Hepatocyte (in vitro differentiated cells): ENCODE measurements at places on chromosomes 12 and 14. TPM values are rescaled to one million over a fixed set of nuclear protein-coding genes. Genes with fewer than 3 reads are reported as not detected.

- peak; percentile 88 for DNase-seq
- H3K4me1 ChIP-seq: peaks cover 6% of the 10 kb centered on the region
- H3K4me3 ChIP-seq: no peak overlapping the region
- H3K27ac ChIP-seq: no peak overlapping the region
- no peaks in the 10 kb centered on the region for H3K27me3 ChIP-seq
Observed at GRCh38 chr12:131132118-131132892, 178.6 kb downstream of the ADGRD1 start.

DNA sequence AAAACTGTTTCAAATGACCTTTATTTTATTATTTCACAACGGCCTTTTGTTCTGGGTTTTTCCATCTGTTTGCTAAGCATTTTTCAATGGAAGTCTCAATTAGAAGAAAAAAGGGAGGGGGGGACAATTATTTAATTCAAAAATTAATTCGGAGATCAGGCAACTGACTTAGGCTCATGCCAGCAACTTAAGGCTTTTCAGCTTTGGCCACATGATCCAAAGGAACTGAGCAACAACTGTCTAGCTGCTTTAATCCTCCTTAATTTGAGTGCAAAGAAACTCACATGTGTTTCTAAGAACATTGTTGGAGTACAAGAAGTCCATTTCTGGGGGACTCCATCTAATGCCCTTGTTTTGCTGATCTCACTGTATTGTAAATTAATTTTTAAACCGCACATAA, 188.0 kb downstream of the EXOC5 start:
- no peak overlapping the region for H3K27ac ChIP-seq
- DNase-seq: no peak
- no peaks in the 10 kb centered on the region for H3K27me3 ChIP-seq
- no peaks in the 10 kb centered on the region for H3K36me3 ChIP-seq

Gene PLD4
- total RNA-seq: not detected in 2 replicates

Gene RASAL1
- total RNA-seq: not detected in 2 replicates

- no peak for DNase-seq
- H3K36me3 ChIP-seq: no peaks in the 10 kb centered on the region
- no peak overlapping the region for H3K27ac ChIP-seq
- H3K27me3 ChIP-seq: no peaks in the 10 kb centered on the region
- no peak overlapping the region for H3K4me3 ChIP-seq
Observed at GRCh38 chr12:121751034-121751433, 38.5 kb downstream of the TMEM120B start.

GRCh38 chr12:9667403-9668160, 1.9 kb upstream of the CLEC2D start:
- no peak overlapping the region for H3K27ac ChIP-seq
- H3K4me1 ChIP-seq: no peaks in the 10 kb centered on the region
- no peak for DNase-seq
- no peaks in the 10 kb centered on the region for H3K36me3 ChIP-seq
- no peaks in the 10 kb centered on the region for H3K27me3 ChIP-seq
- H3K4me3 ChIP-seq: no peak overlapping the region

GRCh38 chr12:30930641-30931040, 4.1 kb downstream of the TSPAN11 start:
- no peak overlapping the region for H3K27ac ChIP-seq
- H3K4me3 ChIP-seq: no peak overlapping the region
- no peaks in the 10 kb centered on the region for H3K36me3 ChIP-seq
- peaks cover 13% of the 10 kb centered on the region for H3K4me1 ChIP-seq

Gene RPL10L
- total RNA-seq: not detected in 2 replicates

DNA sequence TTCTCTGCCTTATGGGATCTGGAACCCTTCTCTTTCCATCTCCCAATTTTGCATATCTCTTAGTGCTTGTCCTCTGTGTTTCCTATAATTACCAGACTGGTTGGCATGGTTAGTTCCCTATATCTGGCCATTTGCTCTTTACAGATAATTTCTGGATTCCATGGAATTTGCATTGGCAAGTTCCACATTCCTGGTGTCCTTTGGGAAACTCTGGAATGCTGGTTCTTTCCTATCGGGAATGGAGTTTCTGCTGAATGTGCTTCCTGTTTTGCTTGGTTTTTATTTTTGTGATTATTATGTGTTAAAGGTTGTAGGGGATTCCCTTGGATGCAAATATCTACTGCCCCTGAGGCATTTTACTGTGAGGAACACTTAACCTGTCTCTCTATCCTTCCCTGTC, 193.0 kb upstream of the BTG1 start:
- no peak overlapping the region for H3K27ac ChIP-seq
- no peaks in the 10 kb centered on the region for H3K27me3 ChIP-seq
- DNase-seq: no peak
- H3K4me3 ChIP-seq: no peak overlapping the region

Gene OVCH1
- 0.12 and 0.53 TPM in 2 replicates for total RNA-seq
